ENCODE measurements at places on chromosomes 5 and 9.
A peak's percentile ranks its signal among the peaks of the same experiment; 100 is the strongest.

- peaks cover 6% of the 10 kb centered on the region for H3K27me3 ChIP-seq
- H3K4me3 ChIP-seq: no peak overlapping the region
- no peak overlapping the region for H3K27ac ChIP-seq
- DNase-seq: no peak
- H3K4me1 ChIP-seq: no peaks in the 10 kb centered on the region
These were observed 10.6 kb downstream of the PLEKHG4B start for GRCh38 chr5:102411-103043.

GRCh38 chr9:136587145-136587943 is 41.5 kb upstream of the NOTCH1 start:
- H3K36me3 ChIP-seq: no peaks in the 10 kb centered on the region
- DNase-seq: peak; percentile 84
- H3K27ac ChIP-seq: peak overlapping the region; percentile 16
- H3K27me3 ChIP-seq: no peaks in the 10 kb centered on the region

DNA sequence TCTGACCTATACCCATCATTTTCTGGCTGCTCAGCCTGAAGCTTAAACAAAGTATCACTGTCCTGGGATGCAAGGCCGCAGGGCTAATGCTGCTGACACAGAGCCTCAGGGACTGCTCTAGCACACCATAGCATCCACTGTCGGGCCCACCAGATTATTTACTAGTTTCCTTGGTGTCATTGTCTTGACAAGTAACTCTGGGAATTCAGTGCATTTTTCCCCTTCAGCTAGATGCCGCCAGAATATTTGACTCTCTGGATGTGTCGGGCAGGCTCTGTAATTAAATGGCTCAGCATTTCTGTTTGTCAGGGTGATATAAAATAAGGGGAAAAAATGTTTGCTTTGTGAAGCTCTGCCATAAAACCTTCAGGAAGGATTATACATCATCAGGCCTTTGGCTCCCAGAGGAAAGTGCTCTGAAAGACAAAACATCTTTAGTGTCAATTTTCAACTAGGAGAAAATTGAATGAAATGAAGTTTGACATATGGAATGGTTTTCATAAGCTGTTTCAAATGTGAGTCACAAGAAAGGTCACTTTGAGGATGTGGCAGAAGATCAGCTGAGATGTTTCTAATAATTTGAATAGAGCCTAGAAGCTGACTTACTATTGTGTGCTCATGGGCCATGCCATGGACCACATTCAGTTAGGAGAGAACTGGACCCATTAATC is 350.1 kb downstream of the TMEM232 start:
- no peak overlapping the region for H3K4me3 ChIP-seq
- no peaks in the 10 kb centered on the region for H3K27me3 ChIP-seq
- no peak for DNase-seq
- H3K27ac ChIP-seq: no peak overlapping the region
- H3K4me1 ChIP-seq: no peaks in the 10 kb centered on the region

- DNase-seq: peak; percentile 12
- H3K27ac ChIP-seq: no peak overlapping the region
- H3K4me3 ChIP-seq: no peak overlapping the region
- no peaks in the 10 kb centered on the region for H3K36me3 ChIP-seq
- no peaks in the 10 kb centered on the region for H3K27me3 ChIP-seq
These were observed 459.1 kb downstream of the EBF1 start for GRCh38 chr5:158640593-158640980.

- no peaks in the 10 kb centered on the region for H3K4me1 ChIP-seq
- no peak overlapping the region for H3K4me3 ChIP-seq
- DNase-seq: no peak
These were observed 568.9 kb downstream of the CCDC171 start for GRCh38 chr9:16121601-16122286.

DNA sequence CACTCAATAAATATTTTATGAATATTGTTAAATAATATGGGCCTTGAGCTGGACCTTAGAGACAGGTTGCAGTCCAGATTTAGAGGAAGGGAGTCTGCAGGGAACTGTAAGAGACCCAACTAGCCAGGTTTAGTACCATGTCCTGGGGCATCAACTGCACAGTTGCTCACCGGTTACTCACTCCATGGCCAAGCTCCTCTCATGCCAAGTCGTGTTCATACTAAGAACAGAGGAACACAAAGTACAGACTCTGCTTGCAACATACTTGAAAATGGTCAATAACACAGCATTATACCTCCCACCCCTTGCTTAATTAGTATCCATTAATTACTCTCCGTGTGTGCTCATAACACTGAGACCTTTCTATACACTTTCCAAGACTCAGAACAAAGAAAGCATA is 317.6 kb upstream of the PIK3R1 start:
- no peak for DNase-seq
- peaks cover 12% of the 10 kb centered on the region for H3K4me1 ChIP-seq
- H3K4me3 ChIP-seq: no peak overlapping the region

DNA sequence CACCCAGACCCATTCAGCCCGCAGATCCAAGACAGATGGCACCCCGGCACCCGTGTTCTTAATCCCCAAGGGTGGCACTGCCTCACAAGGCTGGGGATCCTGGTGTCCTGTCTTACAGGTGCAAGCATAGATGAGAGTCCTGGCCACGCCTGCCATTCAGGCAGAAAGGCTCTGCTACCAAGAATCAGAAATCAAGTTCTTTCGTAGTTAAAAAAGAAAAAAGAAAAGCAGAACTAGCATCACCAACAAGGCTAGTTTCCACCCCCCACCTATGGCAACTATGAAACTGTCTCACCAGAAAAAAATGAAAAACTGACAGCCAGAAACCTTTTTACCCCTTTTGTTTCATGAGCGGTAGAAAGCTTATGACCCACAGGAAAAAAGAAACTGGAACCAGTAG is 170.4 kb downstream of the SYK start:
- no peaks in the 10 kb centered on the region for H3K27me3 ChIP-seq
- H3K36me3 ChIP-seq: no peaks in the 10 kb centered on the region

DNA sequence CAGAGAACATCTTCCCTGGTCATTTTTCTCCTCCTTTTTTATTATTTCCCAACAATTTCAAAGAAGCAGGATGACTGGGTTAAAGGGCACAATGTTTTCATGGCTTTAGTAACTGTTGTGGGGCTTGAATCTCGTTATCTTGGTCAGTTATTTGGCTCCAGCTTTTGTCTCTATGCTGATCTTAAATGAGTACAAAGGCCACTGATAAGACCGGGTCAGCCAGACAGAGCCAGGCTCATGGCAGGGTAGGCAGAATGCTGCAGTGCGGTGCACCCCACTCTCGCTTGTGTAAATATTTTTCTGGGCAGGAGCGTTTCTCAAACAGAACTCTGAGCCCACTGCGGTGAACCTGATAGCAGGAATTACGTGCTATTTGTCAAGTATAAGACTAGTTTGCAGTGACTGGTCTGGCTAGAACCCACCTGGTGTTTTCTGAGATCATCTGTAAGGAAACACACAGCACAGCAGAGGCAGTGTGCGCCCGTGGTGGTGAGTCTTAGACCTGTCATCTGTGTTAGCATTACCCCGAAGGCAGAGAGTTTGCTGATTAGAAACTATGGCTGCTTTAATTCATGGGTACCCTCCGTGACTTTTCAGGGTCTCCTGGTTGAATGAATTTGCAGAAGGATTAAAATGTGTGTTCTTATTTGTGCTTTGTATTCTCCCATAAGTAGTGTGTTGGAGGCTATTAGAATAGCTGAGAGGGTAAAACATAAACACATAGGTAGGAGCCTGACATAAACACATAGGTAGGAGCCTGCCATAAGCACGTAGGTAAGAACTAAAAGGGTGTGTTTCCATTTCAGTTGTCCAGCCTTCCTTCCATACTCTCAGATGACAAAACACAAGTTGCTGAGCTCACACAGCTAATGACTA is 158.6 kb upstream of the DMRT1 start:
- DNase-seq: no peak
- no peak overlapping the region for H3K27ac ChIP-seq
- peaks cover 37% of the 10 kb centered on the region for H3K4me1 ChIP-seq
- no peaks in the 10 kb centered on the region for H3K27me3 ChIP-seq
- H3K36me3 ChIP-seq: no peaks in the 10 kb centered on the region

DNA sequence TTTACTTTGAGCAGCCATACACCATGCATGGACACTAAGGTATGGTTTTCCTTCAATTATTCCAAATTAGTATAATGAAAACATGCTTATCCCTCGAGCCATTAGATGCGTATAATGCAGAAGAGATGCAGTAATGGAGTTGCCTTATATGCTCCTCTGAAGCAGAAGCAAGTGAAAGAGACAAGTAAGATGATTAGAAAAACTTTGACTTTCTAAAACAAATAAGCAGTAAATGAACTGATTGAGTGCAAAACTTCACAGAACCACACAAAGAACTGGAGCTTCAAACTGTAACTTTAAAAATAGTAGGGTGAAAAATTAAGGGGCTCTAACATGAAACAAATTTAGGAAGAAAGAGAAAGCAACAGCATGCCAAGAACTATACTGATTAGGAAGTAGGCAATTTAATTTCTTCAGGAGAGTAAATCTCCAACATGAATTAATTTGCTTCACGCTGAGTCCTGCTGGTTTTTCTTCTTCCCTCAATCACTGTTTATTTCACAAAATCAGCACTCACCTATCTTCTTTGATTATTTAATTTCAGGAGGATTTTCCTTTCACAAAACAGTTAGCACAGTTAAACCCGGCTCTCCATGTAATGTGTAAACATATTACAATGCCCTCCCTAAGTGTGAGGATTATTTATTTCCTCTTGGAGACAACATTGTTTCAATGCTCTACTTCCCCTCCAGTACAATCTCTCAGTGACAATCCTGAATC is 90.3 kb upstream of the PAM start:
- no peaks in the 10 kb centered on the region for H3K36me3 ChIP-seq
- no peak for DNase-seq
- no peak overlapping the region for H3K4me3 ChIP-seq
- no peaks in the 10 kb centered on the region for H3K4me1 ChIP-seq
- H3K27ac ChIP-seq: no peak overlapping the region

DNA sequence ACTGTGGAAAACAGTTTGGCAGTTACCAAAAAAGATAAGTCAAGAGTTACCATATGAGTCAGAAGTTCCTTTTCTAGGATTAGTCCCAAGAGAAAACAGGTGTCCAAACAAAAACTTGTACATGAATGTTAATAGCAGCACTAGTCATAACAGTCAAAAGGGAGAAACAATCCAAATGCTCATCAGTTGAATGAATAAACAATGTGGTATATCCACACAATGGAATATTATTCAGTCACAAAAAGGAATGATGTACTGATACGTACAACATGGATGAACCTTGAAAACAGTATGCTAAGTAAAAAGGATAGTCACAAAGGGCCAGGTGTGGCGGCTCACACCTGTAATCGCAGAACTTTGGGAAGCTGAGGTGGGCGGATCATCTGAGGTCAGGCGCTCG is 7.9 kb downstream of the ZNF510 start:
- no peak for DNase-seq
- H3K36me3 ChIP-seq: peaks cover 89% of the 10 kb centered on the region
- H3K4me3 ChIP-seq: no peak overlapping the region
